ENCODE measurements at places on chromosomes 13 and 19. TPM values are rescaled to one million over a fixed set of nuclear protein-coding genes. Genes with fewer than 3 reads are reported as not detected.

Gene RXFP2
- not detected for total RNA-seq

Gene IRGC
- not detected for total RNA-seq

Gene ZNF358
- 14.9 TPM for total RNA-seq

Gene BRME1
- 0.63 TPM for total RNA-seq

Gene FCAR
- total RNA-seq, result not detected

Gene IL17D
- 4.0 TPM for total RNA-seq

Gene C19orf53
- 39.2 TPM for total RNA-seq

Gene ZNF665
- 1.6 TPM for total RNA-seq

Gene FARP1
- total RNA-seq, result 6.6 TPM

Gene PLIN4
- total RNA-seq, result 3.3 TPM

Gene VSTM1
- total RNA-seq, result not detected

Gene OR10H1
- not detected for total RNA-seq
